ENCODE measurements at places on chromosomes 1 and 21. TPM values are rescaled to one million over a fixed set of nuclear protein-coding genes. Genes with fewer than 3 reads are reported as not detected.

TRIM17 gene
- not detected for total RNA-seq

RGS18 gene
- total RNA-seq: not detected

ZNF669 gene
- total RNA-seq: 11.8 TPM

PDE4B gene
- 299 TPM for total RNA-seq

AHCYL1 gene
- total RNA-seq: 47.6 TPM

TMEM125 gene
- total RNA-seq: not detected

DYNLT4 gene
- total RNA-seq: 0.26 TPM

RAP1GAP gene
- total RNA-seq: under 0.01 TPM

B3GALT2 gene
- total RNA-seq: 2.2 TPM

MPL gene
- total RNA-seq: 0.09 TPM

ALX3 gene
- not detected for total RNA-seq

BARHL2 gene
- not detected for total RNA-seq

BNIPL gene
- total RNA-seq: under 0.01 TPM

HFM1 gene
- 0.69 TPM for total RNA-seq

ENTREP3 gene
- 2.4 TPM for total RNA-seq

NPHS2 gene
- total RNA-seq: not detected

KRTAP19-1 gene
- not detected for total RNA-seq

CRNN gene
- total RNA-seq: not detected

CDA gene
- 0.43 TPM for total RNA-seq

KLHDC7A gene
- not detected for total RNA-seq

VAV3 gene
- 90.8 TPM for total RNA-seq

PARS2 gene
- total RNA-seq: 4.0 TPM

ADGRL4 gene
- total RNA-seq: 83.5 TPM

FAM72B gene
- total RNA-seq: 2.1 TPM

NGF gene
- total RNA-seq: 0.43 TPM

GRHL3 gene
- total RNA-seq: not detected

EFNA3 gene
- 1.4 TPM for total RNA-seq

LDLRAD1 gene
- total RNA-seq: not detected

PROK1 gene
- not detected for total RNA-seq

POU3F1 gene
- not detected for total RNA-seq

PLA2G2C gene
- not detected for total RNA-seq

OR2L13 gene
- not detected for total RNA-seq

TMPRSS3 gene
- total RNA-seq: not detected

PDZK1IP1 gene
- total RNA-seq: not detected

NLRP3 gene
- total RNA-seq: not detected

IVL gene
- total RNA-seq: not detected

LHX8 gene
- not detected for total RNA-seq

FCRL1 gene
- total RNA-seq: not detected

BMP8B gene
- under 0.01 TPM for total RNA-seq

USH2A gene
- not detected for total RNA-seq

FAM78B gene
- total RNA-seq: 0.52 TPM

NBPF4 gene
- total RNA-seq: not detected

OR10Z1 gene
- total RNA-seq: not detected

S100A3 gene
- total RNA-seq: 1.3 TPM

SYT2 gene
- total RNA-seq: not detected

SF3B4 gene
- total RNA-seq: 10.4 TPM

PCSK9 gene
- total RNA-seq: under 0.01 TPM

TRPM2 gene
- 0.43 TPM for total RNA-seq

SPRR2F gene
- total RNA-seq: not detected

IGSF5 gene
- total RNA-seq: not detected

KCNJ9 gene
- not detected for total RNA-seq

RNU1-4 gene
- total RNA-seq: under 0.01 TPM

RSPO1 gene
- not detected for total RNA-seq

CNIH3 gene
- 1.8 TPM for total RNA-seq

LIPI gene
- total RNA-seq: not detected

TSPAN2 gene
- total RNA-seq: 1.8 TPM

SERPINC1 gene
- total RNA-seq: 0.22 TPM

LCE2B gene
- not detected for total RNA-seq

Measured in dermis lymphatic vessel endothelial cell (primary cell).